Renal cortex interstitium (tissue), 15 donors: ENCODE measurements at places on chromosomes 11 and 22.

- DNase-seq, result no peak
Observed at GRCh38 chr11:87892291-87892690, 283.0 kb downstream of the RAB38 start.

GRCh38 chr11:79066456-79067351 lies 374.1 kb downstream of the TENM4 start:
- no peak for DNase-seq

DNA sequence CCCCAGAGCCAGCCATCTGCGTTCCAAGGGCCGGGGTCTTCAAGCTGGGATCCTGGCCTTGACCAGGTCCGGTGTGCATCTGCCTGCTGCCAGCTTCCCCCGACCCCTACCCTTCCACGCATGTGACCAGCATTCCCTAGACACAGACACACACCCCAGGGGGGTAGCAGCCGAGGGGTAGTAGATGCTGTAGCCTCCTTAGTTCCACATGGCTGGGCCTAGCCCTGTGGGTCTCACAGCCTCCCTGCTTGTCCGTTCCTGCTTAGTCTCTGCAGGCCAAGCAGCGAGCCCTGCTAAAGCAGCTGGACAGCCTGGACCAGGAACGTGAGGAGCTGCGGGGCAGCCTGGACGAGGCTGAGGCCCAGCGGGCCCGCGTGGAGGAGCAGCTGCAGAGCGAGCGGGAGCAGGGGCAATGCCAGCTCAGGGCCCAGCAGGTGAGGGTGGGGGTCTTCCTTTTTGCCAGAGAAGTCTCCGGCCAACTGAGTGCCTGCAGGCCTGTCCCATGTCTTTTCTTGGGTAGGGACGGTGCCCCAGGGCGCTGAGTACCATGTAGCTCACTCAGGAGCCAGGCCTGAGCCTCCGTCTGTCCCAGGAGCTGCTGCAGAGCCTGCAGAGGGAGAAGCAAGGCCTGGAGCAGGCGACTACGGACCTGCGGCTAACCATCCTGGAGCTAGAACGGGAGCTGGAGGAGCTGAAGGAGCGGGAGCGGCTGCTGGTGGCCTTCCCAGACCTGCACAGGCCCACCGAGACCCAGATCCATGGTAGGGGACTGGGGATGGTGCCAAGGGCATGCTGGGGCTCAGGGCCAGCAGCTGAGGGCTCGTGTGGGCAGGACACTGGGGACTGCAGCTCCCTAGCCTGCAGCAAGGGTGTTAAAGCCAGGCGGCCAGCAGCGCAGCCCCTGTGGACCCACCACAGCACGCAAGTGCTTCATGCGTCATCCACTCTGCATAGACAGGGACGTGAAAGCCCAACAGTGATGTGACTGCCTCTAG lies 13.6 kb downstream of the RNF215 start:
- DNase-seq, result no peak

- DNase-seq, result no peak
Observed at GRCh38 chr11:103338621-103339484, 229.6 kb downstream of the DYNC2H1 start.

- no peak for DNase-seq
Observed at GRCh38 chr11:126573325-126573978, 218.0 kb downstream of the ST3GAL4 start.

- DNase-seq, result no peak
Observed at GRCh38 chr22:45903355-45904135, 73.4 kb downstream of the WNT7B start.
